ENCODE measurements at places on chromosomes 7 and 10.

DNA sequence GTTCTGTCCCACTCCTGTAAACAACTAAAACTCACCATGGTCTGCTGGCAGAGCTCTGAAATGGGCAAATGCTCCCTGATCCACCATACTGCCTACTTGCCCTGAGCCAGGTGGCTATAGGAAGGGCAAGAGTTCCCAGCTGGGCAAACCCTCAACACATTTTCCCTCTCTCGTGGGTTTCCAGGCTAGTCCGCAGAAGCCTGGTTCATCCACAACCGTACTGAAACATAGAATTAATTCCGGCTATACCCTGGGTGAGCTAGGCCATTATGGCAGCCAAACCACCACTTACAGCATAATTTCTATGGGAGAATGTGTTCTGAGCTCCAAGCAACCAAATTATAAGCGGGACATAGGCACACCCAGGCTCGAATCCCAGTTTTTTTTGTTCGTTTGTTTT lies 20.1 kb upstream of the DDIT4 start:
- DNase-seq: no peak

DNA sequence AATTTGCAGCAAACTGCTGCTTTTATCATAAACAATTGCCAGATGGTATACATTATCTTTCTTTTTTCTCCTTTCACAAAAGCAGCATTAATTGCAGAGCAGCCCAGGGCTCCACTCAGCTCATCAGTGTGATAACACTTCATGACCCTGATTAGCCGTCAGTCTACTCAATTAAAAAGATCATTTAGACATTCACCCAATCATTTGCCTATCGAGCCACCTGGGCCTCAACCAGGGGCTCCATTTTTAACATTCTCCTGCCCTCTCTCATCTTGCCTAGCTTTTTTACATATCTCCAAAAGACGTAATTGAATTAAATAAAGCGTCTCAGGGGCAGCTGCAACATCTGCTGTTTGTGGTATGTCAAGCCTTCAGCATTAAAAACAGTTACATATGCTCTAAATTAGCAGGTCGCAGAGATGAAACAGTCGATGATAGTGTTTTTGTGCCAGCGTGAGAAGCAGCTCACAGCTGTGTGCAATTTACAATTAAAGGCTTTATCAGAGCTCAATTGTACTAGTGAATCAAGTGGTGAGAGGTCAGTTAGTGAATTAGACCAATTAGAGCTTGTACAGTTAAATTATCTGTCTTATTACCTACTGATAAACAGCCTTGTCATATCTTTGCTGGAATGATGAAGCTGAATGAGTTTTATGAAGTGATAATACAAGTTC lies 522.5 kb downstream of the ETV1 start:
- DNase-seq: no peak

- DNase-seq: no peak
These were observed 23.0 kb downstream of the NET1 start for GRCh38 chr10:5435328-5435727.

DNA sequence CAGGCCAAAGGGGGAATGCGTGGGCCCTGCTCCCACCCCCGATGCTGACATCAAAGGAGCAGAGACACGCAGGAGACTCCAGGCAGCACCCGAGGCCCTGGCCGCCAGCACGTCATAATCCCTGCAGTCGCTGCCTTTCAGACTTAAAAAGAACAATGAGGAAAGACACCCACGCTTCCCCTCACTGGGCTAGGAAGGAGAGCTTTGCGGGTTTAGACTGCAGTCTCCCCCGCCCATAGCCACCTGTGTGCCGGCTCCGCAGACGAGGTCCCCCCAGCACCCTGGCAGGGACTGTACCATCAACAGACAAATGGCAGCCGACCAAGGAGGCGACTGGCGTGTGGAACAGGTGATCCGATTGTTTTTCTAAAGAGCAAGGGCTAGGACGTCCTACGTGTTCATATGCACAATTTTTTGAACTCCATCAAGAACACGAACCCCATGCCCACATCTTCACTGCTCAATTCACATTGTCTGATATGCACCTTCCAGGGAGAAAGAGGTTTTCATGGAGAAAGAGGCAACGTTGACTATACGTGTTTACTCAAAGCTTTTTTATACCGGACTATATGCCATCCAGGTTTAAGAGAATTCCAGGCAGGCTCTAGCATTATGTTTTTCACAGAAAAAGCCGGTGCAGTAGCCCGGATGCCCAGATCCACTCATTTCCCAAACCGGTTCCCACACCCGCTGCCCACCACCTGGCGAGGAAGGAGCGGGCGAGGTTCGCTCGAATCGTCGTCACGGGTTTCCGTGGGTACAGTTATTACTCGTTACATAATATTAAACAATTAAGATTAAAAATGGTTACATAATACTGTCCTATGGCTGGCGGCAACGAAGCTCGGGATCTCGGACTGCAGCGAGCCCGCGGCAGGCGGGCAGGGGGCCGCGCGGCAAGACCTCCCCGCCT lies 1.1 kb downstream of the GRB10 start:
- peak; percentile 27 for DNase-seq

GRCh38 chr7:48244864-48245271 lies 73.6 kb downstream of the ABCA13 start:
- no peak for DNase-seq

DNA sequence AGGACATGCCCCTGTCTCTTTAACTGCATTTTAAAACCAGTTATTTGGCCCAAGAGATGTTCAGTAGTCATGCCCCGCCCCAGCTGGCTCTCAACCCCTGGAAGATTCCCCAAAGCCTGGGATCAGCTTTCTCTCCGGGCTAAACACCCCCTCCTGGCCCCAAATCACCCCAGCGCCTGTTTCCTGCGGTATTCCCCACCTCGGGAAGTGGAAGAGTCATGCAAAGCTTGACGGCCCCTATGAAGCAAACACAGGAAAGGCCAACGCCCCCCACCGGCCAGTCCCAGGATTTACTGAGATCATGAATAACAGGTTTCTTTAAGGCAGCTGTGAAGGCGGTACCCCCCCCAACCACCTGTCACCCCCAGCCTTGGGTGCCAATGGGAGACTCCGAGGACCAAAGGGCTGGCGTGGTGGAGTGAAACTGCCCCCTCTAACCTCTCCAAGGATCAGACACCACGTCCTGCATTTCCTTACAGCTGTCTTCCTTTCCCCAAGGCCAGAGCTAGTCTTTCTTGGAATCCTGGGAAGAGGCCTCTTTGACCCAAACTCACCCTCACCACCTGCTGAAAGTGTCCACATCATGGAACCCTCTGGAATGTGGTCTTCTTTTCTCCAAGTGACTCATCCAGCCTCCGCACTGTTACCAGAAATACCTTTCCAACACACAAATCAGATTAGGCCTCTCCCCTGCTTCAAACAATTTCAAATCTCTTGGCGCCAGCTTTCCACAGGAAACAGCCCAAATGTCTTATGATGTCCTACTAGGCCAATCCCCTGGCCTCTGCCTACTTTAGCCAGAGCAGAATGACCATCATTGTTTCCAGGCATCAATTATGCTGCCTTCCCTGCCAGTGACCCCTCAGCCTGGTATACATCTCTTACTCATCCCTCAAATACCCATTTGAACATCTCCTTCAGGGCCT lies 301.5 kb downstream of the ZEB1 start:
- DNase-seq: no peak
